Urinary bladder (tissue), 4 donors: ENCODE measurements at places on chromosomes 6 and 20. TPM values are rescaled to one million over a fixed set of nuclear protein-coding genes. Genes with fewer than 3 reads are reported as not detected.

DNA sequence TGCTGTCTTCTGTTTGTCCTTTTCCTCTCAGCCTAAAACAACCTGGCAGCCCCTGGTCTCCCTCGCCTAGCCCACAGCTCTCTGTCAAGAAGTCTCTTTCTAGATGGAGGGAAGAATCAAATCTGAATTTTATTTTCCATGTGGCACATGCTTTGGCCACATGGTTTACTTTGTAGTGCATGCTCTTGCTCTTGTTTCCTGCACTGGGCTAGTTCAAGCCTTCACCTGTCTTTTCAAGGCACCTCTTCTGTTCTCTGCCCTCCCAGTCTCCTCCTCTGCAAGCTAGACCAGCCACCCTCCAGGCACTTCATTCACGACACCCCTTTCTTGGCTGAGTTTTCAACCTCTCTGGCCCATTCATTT lies 7.6 kb downstream of the PPP1R14C start:
- DNase-seq = no peak

DNA sequence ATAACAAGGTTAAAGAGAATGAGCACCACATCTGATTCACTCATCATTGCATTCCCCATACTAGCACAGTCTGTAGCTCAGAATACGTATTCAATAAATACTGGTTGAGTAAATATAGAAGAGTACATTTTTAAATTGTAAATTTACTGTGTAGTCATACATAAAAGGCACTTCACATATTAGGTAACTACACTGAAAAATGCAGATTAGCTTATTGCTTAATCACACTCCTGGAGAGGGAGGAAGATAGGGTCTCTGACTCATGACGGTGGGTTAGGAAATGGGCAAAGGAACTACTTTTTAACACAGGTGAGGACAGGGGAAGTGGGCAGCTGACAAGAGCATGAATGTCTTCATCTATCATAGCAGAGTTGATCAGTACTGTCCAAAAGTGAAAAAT lies 133.2 kb downstream of the TBC1D32 start:
- no peak for DNase-seq

- DNase-seq = no peak
Measured at GRCh38 chr20:52975029-52975732, 3.0 kb downstream of the TSHZ2 start.

Gene OR2H1
- total RNA-seq = not detected

Gene OLIG3
- not detected for total RNA-seq

Gene PACSIN1
- total RNA-seq = 0.32 TPM

Gene DLGAP4
- 17.2 TPM for total RNA-seq

Gene PBOV1
- total RNA-seq = not detected

- DNase-seq = no peak
Measured at GRCh38 chr20:48703511-48704219, 124.1 kb downstream of the PREX1 start.

GRCh38 chr20:53748821-53749421 lies 155.3 kb upstream of the ZNF217 start:
- DNase-seq = no peak

DNA sequence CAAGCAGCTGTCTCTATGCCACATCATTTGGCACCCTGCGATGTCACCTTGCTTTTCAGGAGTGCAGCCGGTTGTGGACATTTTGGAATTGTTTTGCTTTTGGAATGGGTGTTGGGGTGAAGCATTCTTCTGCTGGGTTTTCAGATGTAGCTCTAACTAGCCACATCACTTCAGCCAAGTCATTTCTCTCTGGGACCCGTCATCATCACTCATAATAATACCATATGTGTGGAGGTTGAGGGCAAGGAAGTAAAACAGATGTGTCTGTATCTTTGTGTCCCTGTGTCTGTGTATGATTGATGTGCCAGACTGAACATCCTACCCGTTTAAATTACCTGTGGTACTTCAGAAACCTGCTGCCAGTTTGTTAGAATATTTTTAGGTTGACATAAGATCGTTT lies 49.5 kb upstream of the TULP4 start:
- DNase-seq = no peak

Gene C6orf141
- 3.1 TPM for total RNA-seq

GRCh38 chr20:44584162-44584561 lies 1.8 kb downstream of the PKIG start:
- no peak for DNase-seq

GRCh38 chr20:35515949-35516645 lies 13.4 kb downstream of the C20orf173 start:
- no peak for DNase-seq

DNA sequence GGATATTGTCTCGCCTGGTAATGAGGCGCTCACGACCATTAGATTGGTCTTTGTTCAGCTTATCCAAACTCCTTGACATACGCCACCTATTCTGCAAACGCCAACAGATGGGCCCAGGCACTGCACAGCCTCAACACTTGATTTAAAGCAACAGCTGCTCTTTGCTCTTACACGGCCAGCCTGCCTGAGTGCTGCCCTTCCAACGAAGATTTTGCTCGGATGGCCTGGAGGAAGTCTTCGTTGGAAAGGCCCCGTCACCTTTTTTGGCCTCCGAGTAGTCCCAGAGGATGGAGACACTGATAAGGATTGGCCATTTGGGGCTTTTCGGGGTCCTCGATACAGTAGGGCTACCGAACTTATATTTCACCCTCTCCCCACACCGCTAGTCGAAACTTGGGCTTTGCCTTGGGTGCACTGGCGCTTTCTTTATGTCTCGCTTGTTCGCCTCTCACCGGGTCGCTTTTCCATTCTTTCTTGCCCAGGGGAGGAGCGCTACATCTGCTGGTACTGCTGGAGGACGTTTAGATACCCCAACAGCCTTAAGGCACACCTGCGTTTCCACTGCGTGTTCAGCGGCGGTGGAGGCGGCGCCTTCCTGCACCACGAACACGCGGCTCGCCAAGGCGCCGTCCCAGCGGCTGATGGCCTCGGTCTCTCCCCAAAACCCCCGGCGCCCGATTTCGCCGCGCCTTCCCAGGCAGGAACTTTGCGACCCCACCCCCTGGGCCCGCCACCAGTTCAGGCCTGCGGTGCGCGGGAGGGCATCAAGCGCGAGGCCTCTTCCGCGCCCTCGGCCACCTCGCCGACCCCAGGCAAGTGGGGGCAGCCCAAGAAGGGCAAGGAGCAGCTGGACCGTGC lies 6.1 kb downstream of the PRDM13 start:
- DNase-seq = no peak

- no peak for DNase-seq
Measured at GRCh38 chr6:56572788-56573471, 69.8 kb downstream of the DST start.

DNA sequence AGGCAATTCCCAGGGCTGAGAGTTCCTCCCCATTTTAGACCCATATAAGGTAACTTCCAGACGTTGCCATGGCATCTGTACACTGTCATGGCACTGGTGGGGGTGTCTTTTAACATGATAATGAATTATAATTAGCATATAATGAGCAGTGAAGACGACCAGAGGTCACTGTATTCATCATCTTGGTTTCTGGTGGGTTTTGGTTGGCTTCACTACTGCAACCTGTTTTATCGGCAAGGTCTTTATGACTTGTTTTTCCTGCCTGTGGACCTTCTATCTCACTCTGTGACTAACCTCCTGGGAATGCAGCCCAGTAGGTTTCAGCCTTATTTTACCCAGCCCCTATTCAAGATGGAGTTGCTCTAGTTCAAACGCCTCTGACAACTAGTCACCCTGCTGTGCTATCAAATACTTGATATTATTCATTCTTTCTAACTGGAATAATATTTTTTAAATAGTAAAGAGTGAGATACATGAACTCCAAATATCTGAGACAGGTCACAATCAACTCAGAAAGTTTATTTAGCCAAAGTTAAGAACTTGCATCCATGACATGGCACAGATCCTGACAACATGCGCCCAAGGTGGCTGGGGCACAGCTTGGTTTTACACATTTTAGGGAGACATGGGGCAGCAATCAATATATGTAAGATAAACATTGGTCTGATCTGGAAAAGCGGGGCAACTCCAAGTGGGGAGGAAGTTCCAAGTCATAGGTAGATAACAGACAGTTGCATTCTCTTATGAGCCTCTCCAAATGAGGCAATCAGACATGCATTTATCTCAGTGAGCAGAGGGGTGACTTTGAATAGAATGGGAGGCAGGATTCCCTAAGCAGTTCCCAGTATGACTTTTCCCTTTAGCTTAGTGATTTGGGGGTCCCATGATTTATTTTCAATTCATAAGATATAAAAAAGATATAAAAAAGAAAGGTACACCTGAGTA lies 1.2 kb upstream of the UFL1 start:
- peak; percentile 56 for DNase-seq

DNA sequence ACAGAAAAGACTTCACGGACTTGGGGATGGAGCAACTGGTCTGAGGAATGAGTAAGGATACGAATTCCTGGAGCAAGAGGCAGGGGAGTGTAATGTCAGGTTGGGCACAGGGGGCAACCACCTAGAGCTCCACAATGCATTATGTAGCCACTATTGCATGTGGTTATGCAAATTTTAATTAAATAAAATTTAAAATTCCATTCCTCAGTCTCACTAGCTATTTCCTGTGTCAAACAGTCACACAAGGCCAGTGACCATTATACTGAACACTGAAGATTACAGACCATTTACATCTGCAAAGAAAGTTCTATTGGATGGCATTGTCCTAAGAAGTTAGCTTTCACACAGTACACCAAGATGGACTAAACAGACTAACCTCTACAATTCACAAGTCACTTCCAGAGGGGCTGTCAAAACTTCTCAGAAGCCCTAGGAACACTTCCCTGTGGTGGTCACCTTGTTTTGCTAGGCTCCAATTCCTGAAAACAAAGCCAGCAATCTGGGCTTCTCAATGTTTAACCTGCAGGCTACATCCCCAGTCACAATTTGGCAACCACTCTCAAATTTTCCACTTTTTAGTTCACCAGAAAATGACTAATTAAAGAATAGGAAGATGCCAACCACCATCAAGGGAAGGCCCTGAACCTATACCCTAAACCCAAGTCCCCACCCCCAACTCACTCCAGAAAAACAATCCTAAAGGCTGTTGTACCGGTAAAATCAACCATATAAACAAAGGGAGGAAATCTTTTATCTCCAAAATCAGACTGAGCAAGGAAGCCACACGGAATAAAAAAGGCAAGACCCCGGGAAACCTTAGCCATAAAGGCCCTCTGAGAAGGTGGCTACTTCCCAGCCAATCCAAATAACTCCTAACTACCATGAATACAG lies 34.2 kb upstream of the C20orf203 start:
- DNase-seq = no peak

Gene TRAPPC3L
- 0.42 TPM for total RNA-seq

DNA sequence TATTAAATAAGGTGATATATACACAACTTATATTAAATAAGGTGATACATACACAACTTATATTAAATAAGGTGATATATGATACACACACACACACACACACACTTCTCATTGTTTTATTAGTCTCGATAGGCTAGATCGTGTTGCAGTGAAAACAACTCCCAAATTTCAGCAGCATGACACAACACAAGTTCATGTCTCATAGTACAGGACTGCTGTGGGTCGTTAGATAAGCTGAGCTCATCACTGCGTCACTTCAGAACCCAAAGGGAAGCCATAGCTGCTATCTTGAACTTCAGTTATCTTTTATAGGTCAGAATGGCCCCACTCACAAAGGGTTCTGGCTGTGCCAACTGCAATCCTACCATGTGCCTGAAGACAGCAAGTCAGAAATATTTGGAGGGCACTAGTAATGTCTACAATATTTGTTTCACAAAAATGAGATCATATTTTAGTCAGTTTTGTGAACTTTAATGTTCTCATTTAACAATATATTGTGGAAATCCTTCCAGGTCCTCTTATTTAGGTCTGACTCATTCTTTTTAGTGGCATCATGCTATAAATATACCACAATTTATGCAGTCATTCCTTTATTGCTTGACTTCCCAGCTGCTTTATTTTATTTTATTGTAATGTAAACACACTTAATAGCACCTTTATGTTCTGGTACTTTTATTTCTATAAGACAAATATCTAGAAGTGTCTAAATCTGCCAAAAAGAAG lies 290.2 kb downstream of the PHACTR1 start:
- no peak for DNase-seq

DNA sequence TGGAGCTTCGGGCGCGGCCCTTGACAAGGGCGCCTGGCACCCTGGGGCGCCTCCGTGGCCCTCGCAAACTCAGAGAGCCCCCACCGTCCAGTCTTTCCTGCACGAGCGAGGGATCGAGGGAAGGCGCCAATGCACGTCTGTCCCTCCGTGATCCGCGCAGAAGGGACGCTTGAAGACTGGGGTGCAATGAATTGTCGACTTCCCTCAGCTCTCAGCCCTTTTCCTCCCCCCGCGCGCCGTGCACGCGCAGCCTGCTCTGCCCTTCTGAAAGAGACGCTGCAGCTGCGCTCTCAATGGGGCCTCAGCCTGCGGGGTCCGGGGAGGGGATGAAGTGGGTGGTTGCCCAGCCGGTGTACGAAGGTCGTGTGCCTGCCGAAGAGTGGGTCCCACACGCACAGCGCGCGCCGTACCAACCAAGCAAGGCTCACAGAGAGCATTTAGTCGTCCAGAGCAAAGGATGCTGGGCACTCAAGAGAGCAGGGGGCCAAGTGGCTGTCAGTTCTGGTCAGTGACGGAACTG lies 5.5 kb upstream of the SOX4 start:
- DNase-seq = peak; percentile 74

DNA sequence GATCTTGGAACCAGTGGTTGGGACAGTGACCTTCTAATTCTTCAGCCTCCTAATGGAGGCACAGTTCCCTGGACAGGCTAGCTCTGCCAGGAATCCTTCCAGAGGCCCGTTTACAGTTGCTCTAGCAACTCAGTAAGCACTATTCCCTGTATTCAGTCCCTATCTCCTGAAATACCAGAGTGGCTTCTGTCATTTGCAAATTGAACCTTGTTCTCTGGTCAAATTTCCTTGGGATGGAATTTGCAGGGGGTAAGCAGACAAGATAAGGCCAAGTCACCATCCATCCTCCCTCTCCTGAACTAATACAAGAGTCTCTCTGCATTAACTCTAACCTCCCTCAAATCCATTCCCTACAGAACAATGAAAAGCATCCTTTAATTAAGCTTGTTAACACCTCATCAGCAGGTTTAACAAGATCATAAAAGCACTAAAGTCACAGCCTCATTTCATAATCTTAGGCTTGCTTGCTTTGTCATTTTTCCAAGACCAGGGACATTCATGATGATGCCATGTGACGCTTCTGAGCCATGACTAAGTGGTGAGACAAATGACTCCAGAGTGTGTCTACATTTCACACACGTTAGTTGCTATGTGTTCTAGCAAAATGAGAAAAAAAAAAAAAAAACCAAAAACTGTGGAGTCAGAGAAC lies 37.1 kb downstream of the SLC22A23 start:
- DNase-seq = no peak

DNA sequence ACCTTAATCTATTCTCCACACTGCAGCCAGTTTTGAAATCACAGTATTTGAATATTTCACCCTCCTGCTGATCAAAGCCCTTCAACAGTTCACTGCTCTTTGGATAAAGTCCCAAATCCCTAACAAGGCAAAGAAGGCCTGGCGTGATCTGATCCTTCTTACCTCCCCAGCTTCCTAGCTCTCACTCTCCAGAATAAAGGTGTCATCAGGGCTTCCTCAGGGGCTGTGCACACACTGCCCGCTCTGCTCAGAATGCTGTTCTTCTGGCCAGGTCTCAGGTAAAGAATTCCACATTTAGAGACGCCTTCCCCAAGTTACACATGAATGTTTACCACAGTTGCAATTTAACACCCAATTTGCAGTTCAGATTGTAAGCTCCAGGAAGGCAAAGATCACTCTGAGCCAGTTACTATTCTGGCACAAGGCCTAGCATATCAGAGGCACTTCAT lies 58.9 kb upstream of the MCM9 start:
- no peak for DNase-seq
